ENCODE measurements at places on chromosomes 16 and 17. TPM values are rescaled to one million over a fixed set of nuclear protein-coding genes. Genes with fewer than 3 reads are reported as not detected.

NOS2 gene
- 0.89 TPM for total RNA-seq

DNA sequence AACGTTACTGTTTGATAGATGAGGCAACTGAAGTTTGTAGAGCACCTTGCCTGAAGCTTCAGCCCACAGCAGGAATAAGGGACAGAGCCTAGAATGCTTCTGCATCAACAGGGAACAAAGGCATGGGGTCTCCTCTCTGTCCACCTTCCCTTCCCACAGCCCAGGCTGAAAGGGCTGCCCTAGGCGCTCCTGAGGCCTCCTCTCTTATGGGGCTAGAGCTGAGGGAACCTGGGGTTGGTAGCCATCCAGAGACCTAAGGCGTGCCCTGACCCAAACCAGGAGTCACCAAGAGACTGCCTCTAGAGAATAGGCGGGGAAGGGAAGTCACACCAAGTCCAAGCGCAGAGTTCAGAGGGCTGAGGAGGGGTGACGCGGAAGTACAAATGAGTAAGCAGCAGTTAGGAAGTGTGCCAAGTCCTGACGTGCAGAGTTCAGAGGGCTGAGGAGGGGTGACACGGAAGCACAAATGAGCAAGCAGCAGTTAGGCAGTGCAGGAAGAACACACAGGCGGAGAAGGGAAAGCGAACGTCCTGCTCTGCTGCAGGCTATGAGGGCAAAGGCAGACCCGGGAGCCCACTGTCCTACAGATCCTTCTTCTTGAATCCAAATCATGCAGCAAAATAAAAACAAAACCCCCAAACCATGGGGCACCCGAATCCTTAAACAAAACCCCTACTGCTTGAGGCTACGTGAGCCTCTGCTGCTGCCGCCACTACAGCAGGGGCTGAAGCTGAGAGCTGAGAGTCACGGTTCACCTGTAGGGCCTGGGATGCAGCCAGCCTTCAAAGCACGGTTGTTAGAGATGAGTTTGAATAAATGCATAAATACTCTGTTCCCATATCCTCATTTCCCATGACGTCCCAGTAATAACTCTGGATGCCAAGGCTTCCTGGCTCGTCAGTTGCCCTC is 2.7 kb upstream of the SPG7 start:
- peak; percentile 87 for DNase-seq

GRCh38 chr17:80872501-80873306 is 118.9 kb upstream of the CHMP6 start:
- DNase-seq = no peak

GRCh38 chr17:7580604-7581575 is 1.5 kb downstream of the CD68 start:
- DNase-seq = no peak

Measured in skin of body (tissue), 3 donors.